ENCODE measurements at places on chromosomes 16 and 17. TPM values are rescaled to one million over a fixed set of nuclear protein-coding genes. Genes with fewer than 3 reads are reported as not detected.

WNT9B gene
- not detected for total RNA-seq

PLCG2 gene
- total RNA-seq, result 11.8 TPM

SDR42E2 gene
- not detected for total RNA-seq

ATP2C2 gene
- not detected for total RNA-seq

UMOD gene
- not detected for total RNA-seq
